ENCODE measurements at places on chromosomes 3 and 15. TPM values are rescaled to one million over a fixed set of nuclear protein-coding genes. Genes with fewer than 3 reads are reported as not detected.

DNA sequence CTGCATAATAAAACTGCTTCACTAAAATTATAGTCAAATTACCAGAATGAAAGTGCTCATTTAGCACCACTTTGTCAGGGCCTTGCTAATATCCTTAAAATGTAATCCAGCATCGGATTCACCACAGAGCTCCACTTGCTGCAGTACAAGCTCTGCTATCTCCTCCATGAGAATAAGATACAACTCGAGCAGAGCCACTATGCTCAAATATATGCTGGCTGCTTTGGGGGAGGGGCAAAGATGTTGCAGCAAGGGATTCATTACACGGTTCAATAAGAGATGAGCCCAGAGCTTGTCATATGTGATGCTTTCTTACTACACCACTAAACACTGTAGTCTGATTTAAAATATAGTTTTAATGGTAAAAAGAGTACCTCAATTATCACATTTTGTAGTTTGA, 72.2 kb downstream of the DLG1 start:
- no peak for DNase-seq

DNA sequence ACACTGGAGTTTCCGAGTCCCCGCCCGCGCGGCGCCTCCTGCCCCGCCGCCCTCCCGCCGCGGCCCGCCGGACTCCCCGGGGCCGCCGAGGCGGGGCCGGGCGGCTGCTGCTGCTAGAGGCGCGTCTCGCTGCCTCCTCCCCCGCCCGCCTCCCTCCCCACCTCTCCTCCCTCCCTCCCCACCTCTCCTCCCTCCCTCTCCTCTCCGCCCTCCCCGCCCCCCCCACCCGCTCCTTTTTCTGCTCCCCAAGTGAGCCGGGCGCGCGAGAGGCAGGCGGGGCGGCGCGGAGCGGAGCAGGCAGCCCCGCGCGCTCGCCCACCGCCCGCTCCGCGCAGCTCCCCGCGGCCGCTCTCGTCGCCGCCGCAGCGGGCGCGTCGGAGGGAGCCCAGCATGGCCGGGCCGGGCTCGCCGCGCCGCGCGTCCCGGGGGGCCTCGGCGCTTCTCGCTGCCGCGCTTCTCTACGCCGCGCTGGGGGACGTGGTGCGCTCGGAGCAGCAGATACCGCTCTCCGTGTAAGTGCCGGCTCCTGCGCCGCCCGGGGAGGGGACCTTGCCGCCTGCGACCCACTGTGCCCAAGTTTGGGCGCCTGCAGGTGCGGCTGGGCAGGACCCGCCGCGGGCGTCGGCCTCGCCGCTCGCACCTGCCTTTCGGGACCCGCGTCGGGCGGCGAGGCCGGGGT, at the start of gene CACNA2D3:
Gene CACNA2D3 (plus strand): TSS at position 229 of the 679 bp plus-strand sequence.
- DNase-seq, result peak; percentile 56

NANOGP8 gene
- not detected for total RNA-seq

GRCh38 chr15:50810128-50810527, 44.6 kb upstream of the SPPL2A start:
- DNase-seq, result no peak

GRCh38 chr15:64423970-64424369, 36.3 kb downstream of the TRIP4 start:
- DNase-seq, result no peak

- DNase-seq, result no peak
Measured at GRCh38 chr3:107983247-107983646, 107.6 kb downstream of the CD47 start.

DNA sequence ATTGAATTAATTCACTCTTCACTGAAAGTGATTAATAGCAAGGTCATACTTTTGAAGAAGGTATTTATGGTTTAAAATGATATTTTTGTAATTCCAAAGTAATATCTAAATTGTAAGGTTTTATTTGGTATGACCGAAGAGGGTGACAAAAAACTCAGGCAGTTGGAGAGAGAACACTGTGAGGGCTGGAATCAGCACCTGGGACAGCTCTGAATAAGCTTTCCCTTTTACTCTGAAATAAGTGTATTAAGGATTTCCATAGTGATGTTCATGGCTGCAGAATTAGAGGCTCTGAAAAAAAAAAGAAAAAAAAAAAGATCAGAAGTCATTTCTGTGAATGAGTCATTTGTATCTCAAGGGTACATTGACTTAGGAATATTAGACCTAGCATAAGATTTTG, 299.5 kb downstream of the IL5RA start:
- DNase-seq, result no peak

GPR160 gene
- total RNA-seq, result 2.1 TPM

DNA sequence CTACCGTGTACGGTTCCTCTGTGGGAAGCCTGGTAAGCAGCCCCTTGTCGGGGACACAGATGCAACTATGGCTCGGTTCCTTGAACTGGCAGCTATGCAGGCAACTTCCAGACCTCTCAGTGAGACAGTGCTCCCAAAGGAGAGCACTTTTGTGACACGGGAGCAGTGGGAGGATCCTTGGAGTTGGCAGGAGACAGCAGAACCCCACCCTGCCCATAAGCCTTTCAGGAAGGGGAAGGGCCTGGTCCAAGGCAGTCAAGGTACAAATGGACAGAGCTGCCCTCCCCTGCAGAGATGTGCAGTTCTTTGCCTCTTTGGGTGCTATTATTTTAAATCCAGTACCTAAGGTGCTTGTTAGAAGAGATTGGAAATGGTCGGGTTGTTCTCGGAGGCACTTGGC, 94.5 kb downstream of the MESD start:
- DNase-seq, result no peak

GRCh38 chr3:129358772-129359371, 69.6 kb downstream of the EFCAB12 start:
- DNase-seq, result no peak

GRCh38 chr3:184604615-184605290, 43.2 kb downstream of the EPHB3 start:
- no peak for DNase-seq

GRCh38 chr3:136893848-136894443, 31.9 kb downstream of the NCK1 start:
- DNase-seq, result peak; percentile 1

ZNF860 gene
- total RNA-seq, result 0.10 TPM

GRCh38 chr3:41117398-41117870, 81.9 kb upstream of the CTNNB1 start:
- DNase-seq, result peak; percentile 80

GRCh38 chr3:53511246-53511645, 16.8 kb downstream of the CACNA1D start:
- no peak for DNase-seq

DNA sequence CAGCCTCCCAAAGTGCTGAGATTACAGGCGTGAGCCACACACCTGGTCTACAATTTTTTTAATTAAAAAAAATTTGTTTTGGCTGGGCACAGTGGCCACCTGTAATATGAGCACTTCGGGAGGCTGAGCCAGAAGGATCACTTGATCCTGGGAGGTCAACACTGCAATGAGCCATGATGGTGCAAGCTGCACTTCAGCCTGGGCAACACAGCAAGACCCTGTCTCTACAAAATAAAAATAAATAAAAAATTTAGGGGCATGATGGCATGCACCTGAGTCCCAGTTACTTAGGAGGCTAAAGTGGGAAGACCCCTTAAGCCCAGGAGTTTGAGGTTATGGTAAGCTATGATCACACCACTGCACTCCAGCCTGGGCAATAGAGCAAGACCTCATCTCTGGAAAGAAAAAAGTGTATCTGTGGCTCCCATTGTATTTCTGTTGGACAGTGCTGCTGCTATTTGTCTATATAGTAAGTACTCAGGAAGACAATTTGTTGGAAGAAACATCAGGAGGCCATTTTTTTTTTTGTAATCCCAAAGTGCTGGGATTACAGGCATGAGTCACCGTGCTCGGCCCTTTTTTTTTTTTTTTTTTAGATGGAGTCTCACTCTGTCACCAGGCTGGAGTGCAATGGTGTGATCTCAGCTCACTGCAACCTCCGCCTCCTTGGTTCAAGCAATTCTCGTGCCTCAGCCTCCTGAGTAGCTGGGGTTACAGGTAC, 27.5 kb upstream of the SH3BP5 start:
- no peak for DNase-seq

DNA sequence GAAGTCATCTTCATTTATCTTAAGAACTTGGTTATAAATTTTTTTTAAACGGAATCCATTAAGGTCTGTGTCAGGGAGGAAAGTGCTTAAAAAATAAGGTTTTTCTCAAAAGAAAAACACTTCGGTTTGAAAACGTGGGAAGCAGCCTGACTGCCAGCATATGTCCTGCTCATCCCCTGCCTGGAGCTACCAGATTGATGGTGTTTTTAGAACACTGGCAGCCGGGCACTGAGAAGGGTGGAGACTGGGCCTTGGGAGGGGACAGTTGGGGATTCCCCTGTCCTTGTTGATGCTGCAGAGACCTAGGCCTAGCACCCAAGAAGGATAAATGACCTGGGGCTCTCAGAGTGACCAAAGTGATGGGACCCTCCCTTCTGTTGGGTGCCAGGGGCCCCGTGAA, 296.9 kb downstream of the EPHB1 start:
- no peak for DNase-seq

DNA sequence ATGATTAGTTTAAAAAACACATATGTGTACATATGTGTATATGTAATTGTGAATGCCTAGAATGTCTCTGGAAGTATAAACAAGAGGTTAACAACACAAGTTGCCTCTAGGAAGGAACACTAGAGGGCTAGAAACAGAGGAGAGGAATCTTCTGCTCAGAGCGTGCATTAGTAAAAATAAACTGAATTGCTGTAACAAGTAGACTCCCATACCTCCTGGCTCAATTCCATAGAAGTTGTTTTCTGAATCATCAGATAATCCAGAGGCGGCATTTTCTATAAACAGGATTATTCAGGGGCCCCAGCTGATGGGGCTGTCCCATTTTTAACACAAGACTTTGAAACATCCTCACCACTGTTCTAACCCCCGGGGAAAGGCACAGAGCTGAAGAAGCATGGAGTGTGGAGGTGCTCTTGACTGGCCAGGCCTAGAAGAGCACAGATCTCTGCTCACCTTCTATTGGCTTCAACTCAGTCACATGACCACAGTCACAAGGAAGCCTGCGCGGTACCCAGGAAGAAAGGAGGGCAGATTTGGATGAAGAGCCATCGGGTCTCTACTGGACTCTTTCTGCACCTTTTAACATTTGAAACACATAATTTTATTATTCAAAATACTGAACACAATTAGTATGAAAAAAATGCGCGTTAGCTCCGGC, 145.7 kb downstream of the TLE3 start:
- no peak for DNase-seq

- DNase-seq, result peak; percentile 9
Measured at GRCh38 chr3:100105501-100105900, 8.8 kb downstream of the FILIP1L start.

DNA sequence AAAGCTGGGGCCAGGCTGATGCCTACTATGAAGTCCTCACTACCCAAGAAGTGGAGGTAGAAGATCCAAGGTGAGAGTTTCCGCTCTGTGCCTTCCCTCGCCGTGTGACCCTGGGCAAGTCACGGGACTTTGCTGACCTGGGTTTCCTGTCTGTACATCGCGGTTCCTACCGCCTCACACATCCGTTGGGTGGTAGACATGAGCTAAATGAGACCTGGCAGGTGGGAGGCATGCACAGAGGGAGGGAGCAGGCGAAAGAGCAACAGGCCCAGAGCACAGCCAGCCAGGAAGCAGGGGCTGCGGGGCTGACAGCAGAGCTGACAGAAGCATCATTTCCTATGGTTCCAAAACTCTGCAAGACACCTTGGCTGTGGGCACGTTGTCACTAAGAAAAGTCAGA, 157.3 kb upstream of the BHLHE40 start:
- no peak for DNase-seq

GRCh38 chr15:64792282-64792681, 16.9 kb upstream of the RBPMS2 start:
- DNase-seq, result no peak

DNA sequence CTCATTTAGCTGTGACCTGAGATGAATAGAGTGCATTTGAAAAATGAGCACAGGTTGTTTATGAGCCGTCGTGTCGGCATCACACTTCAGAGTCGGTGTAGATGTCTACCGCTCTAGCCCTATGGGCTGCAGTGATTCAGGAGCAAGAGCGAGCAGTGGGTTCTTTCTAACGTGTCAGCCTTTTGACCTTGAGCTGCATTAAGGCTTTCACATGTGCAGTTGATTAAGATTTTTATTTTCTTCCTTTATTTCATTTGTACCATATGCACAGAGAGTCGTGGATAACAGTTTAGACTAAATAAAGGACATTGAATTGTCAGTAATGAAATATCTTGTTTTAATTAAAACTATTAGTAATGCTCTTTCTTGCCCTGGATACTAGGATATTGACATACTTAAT, 368.2 kb downstream of the PTPRG start:
- DNase-seq, result no peak

ZNF774 gene
- 0.69 TPM for total RNA-seq

TNIK gene
- 0.46 TPM for total RNA-seq

GRCh38 chr3:151037746-151038477, 47.6 kb upstream of the MED12L start:
- DNase-seq, result no peak

CHRD gene
- 0.07 TPM for total RNA-seq

DNA sequence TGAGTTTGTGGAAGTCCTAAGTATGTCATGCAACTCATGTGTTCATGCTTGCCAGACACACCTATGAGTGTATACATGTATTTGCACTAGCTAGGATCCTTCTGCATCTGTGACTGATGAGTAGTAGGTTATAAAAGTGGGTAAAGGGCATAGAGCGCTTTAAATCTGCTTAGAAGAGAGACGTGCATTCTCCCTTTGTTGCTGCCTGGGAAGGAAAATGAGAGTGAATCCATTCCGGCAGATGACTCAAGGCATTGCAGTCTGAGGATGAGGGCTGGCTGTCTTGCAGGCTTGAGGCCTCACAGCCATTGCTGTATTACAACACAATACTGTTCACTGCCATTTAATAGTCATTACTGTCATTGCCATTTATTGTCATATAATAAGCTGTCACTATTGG, 120.8 kb upstream of the UMPS start:
- no peak for DNase-seq

GRCh38 chr3:194124193-194124592, 11.8 kb upstream of the HES1 start:
- no peak for DNase-seq

ZMYND10 gene
- 1.1 TPM for total RNA-seq

APPL1 gene
- 30.0 TPM for total RNA-seq

XCR1 gene
- not detected for total RNA-seq

POTEB3 gene
- not detected for total RNA-seq

- DNase-seq, result no peak
Measured at GRCh38 chr15:26050984-26051383, 187.9 kb upstream of the ATP10A start.

GRCh38 chr15:84970843-84971242, 10.8 kb upstream of the PDE8A start:
- DNase-seq, result no peak

GRCh38 chr15:28956491-28956890, 70.7 kb downstream of the APBA2 start:
- no peak for DNase-seq

Measured in NCI-H460 (cell line).